ENCODE measurements at places on chromosomes 12 and 14.
A peak's percentile ranks its signal among the peaks of the same experiment; 100 is the strongest.

- H3K27ac ChIP-seq, result no peak overlapping the region
- H3K36me3 ChIP-seq, result no peaks in the 10 kb centered on the region
- DNase-seq, result no peak
Observed at GRCh38 chr14:97380539-97380941, 583.4 kb downstream of the VRK1 start.

GRCh38 chr12:97568336-97569180, 106.0 kb downstream of the RMST start:
- DNase-seq, result no peak
- no peaks in the 10 kb centered on the region for H3K4me1 ChIP-seq
- no peak overlapping the region for H3K4me3 ChIP-seq
- no peak overlapping the region for H3K27ac ChIP-seq
- H3K36me3 ChIP-seq, result no peaks in the 10 kb centered on the region

DNA sequence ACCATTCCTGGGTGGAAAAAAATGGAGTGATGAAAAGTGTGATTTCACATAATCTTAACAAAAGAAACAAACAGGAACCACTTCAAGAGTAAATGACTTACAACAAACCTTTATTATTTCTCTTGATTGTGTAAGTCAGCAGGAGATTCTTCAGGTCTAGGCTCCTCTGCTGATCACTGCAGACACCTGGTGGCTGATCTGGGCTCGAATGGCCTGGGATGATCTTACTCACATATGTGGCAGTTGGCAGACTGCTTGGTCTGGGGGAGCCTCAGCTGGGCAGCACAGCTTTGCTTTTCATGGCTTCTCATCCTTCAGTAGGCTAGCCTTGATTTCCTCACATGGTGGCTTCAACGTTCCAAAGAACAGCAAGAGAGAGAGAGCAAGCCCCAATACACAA, 215.4 kb upstream of the PRICKLE1 start:
- no peaks in the 10 kb centered on the region for H3K27me3 ChIP-seq
- peaks cover 12% of the 10 kb centered on the region for H3K4me1 ChIP-seq
- no peaks in the 10 kb centered on the region for H3K36me3 ChIP-seq
- H3K27ac ChIP-seq, result no peak overlapping the region

GRCh38 chr14:67942080-67942710, 122.6 kb downstream of the RAD51B start:
- H3K4me3 ChIP-seq, result peak overlapping the region; percentile 5
- H3K4me1 ChIP-seq, result peaks cover 49% of the 10 kb centered on the region
- no peaks in the 10 kb centered on the region for H3K27me3 ChIP-seq
- no peak for DNase-seq
- H3K36me3 ChIP-seq, result no peaks in the 10 kb centered on the region

DNA sequence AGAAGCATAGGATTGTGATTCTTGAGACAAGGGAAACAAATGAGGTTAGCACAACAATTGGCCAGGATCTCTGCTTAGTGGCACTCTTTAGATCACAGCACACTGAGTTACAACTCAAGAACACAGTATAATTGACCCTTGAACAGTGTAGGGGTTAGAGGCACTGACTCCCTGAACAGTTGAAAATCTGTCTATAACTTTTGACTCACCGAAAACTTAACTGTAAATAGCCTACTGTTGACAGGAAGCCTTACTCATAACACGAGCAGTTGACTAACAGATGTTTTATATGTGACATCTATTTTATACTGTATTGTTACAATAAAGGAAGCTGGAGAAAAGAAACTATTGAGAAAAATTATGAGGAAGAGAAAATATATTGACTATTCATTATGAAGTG, 296.1 kb downstream of the RERGL start:
- no peak overlapping the region for H3K4me3 ChIP-seq
- no peaks in the 10 kb centered on the region for H3K27me3 ChIP-seq
- no peaks in the 10 kb centered on the region for H3K36me3 ChIP-seq
- no peaks in the 10 kb centered on the region for H3K4me1 ChIP-seq
- no peak for DNase-seq
- no peak overlapping the region for H3K27ac ChIP-seq

DNA sequence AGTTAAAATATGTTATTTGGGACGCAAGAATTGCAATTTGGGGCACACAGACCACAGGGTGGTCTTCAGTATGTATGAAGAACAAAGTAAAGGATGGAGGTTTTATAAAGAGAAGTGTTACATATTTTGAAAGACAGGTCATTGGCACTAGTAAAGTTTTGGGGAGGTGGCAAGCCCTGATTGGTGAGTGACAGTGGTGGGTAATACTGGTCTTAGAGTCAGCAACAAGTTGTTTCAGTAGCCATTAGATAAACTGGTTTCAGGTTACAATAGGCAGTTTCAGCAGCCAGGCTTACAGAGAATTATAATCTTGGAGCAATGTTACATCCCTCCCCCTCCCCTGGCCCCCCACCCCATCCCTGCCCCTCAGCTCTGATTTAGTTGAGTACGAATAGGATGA, 17.5 kb downstream of the MARK3 start:
- H3K4me3 ChIP-seq, result no peak overlapping the region
- peaks cover 77% of the 10 kb centered on the region for H3K4me1 ChIP-seq
- no peak for DNase-seq
- no peak overlapping the region for H3K27ac ChIP-seq

DNA sequence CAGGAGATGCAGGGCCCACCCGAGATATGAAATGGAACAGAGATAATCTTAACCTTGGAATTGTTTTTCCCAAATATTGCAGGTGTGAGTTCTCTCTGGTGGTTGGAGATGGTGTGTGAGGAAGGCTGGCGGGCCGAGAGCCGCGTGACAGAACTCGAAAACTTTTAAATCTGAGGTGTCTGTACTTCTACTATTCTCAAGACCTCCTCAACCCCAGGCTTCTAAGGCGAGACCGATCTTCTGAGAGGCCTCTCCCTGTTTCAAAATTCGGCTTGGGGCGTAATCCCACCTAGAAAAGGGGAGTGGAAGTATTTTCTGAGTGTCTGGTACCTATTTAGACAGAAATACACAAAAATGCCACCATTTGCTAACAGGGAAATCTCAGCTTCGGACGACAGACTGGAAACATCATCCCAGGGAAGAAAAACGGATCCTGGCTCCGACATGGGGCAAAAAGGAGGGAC, 611 bp downstream of the SARNP start:
- H3K4me1 ChIP-seq, result peaks cover 51% of the 10 kb centered on the region
- peak overlapping the region; percentile 77 for H3K4me3 ChIP-seq
- H3K27ac ChIP-seq, result peak overlapping the region; percentile 90
- H3K36me3 ChIP-seq, result peaks cover 55% of the 10 kb centered on the region
- peak; percentile 88 for DNase-seq
- H3K27me3 ChIP-seq, result no peaks in the 10 kb centered on the region

DNA sequence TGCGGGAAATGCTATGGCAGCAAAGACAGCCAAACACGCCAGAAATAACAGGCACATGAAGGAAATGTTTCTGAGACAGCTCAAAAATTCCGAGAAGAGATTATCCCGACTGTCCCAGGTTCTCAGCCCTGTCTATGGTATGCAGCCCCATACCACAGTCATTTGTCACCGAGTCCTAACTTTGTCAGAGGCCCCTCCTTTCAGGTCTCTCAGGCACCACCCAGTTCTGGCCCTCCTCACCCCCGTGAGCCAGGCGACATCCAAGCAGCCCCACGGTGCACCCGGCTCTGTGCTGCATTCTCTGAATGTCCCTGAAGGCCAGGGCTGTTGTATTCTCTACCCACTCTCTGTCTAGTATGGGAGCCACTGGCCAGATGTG, 24.0 kb downstream of the SSH1 start:
- H3K36me3 ChIP-seq, result peaks cover 29% of the 10 kb centered on the region
- no peak for DNase-seq
- no peak overlapping the region for H3K4me3 ChIP-seq
- no peaks in the 10 kb centered on the region for H3K27me3 ChIP-seq
- peak overlapping the region; percentile 90 for H3K27ac ChIP-seq

- H3K36me3 ChIP-seq, result no peaks in the 10 kb centered on the region
- no peak overlapping the region for H3K27ac ChIP-seq
- H3K27me3 ChIP-seq, result no peaks in the 10 kb centered on the region
- H3K4me1 ChIP-seq, result peaks cover 4% of the 10 kb centered on the region
Observed at GRCh38 chr14:33834466-33835260, 116.2 kb downstream of the EGLN3 start.

GRCh38 chr14:104702106-104702505, 12.7 kb downstream of the INF2 start:
- H3K27ac ChIP-seq, result no peak overlapping the region
- no peak overlapping the region for H3K4me3 ChIP-seq
- no peak for DNase-seq
- no peaks in the 10 kb centered on the region for H3K27me3 ChIP-seq

GRCh38 chr14:58646479-58646878, 8.7 kb downstream of the DACT1 start:
- peaks cover 40% of the 10 kb centered on the region for H3K36me3 ChIP-seq
- H3K4me3 ChIP-seq, result no peak overlapping the region
- no peaks in the 10 kb centered on the region for H3K27me3 ChIP-seq
- H3K4me1 ChIP-seq, result no peaks in the 10 kb centered on the region
- peak; percentile 62 for DNase-seq

DNA sequence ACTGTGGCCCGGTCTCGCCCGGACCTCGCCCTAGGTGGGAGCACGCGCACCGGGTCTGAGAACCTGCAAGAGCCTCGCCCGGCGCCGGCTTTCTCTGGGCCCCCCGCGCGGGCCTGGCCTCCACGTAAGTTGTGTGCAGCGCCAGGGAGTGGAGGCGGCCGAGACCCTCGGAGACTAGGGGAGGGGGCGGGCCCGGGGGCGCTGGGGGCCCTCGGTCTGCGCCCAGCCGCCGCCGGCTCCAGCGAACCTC, 183 bp upstream of the PRMT8 start:
- H3K4me1 ChIP-seq, result peaks cover 30% of the 10 kb centered on the region
- no peaks in the 10 kb centered on the region for H3K36me3 ChIP-seq
- no peak for DNase-seq
- no peak overlapping the region for H3K27ac ChIP-seq

GRCh38 chr12:39660101-39660500, 40.5 kb upstream of the ABCD2 start:
- no peaks in the 10 kb centered on the region for H3K27me3 ChIP-seq
- H3K4me1 ChIP-seq, result no peaks in the 10 kb centered on the region
- no peak overlapping the region for H3K27ac ChIP-seq
- no peaks in the 10 kb centered on the region for H3K36me3 ChIP-seq
- no peak overlapping the region for H3K4me3 ChIP-seq

DNA sequence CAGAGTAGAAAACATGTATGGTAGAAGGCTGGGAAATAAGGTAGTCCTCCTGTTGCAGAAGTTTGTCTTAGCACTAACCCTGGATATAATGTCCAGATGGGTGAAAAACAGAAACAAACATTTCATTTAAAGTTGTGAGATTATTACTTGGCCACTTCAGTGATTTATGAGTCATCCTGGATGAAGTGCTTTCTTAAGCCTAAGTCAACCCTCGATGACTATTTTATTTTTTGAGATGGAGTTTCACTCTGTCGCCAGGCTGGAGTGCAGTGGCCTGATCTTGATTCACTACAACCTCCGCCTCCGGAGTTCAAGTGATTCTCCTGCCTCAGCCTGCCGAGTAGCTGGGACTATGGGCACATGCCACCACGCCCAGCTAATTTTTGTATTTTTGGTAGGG, 10.2 kb downstream of the DLST start:
- no peak for DNase-seq
- peaks cover 90% of the 10 kb centered on the region for H3K36me3 ChIP-seq
- H3K4me3 ChIP-seq, result no peak overlapping the region
- peaks cover 9% of the 10 kb centered on the region for H3K4me1 ChIP-seq
- H3K27me3 ChIP-seq, result no peaks in the 10 kb centered on the region
- no peak overlapping the region for H3K27ac ChIP-seq

- no peaks in the 10 kb centered on the region for H3K4me1 ChIP-seq
- no peak overlapping the region for H3K4me3 ChIP-seq
- peak; percentile 50 for DNase-seq
- no peak overlapping the region for H3K27ac ChIP-seq
Observed at GRCh38 chr12:48038085-48038484, 33.8 kb upstream of the COL2A1 start.

DNA sequence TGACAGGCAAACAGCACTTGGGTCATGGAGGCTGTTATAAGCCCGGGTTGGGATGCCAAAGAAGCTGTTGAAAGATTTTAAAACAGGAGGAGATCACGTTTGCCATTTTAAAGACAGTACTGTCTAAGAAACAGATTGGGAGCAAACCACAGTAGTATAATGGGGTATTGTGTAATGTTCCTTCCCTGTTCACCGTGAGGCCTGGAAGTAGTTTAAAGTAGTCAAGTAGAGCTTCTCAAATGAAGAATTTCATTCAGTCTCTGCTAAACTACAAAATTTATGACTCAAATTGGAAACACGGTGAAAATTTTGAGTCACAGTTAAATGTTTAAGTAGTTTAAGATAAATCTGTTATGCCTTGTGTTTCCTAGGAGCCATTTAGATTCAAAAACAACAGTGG, 35.8 kb downstream of the ATP2A2 start:
- peak overlapping the region; percentile 78 for H3K27ac ChIP-seq
- peaks cover 31% of the 10 kb centered on the region for H3K36me3 ChIP-seq
- DNase-seq, result no peak
- no peaks in the 10 kb centered on the region for H3K27me3 ChIP-seq

DNA sequence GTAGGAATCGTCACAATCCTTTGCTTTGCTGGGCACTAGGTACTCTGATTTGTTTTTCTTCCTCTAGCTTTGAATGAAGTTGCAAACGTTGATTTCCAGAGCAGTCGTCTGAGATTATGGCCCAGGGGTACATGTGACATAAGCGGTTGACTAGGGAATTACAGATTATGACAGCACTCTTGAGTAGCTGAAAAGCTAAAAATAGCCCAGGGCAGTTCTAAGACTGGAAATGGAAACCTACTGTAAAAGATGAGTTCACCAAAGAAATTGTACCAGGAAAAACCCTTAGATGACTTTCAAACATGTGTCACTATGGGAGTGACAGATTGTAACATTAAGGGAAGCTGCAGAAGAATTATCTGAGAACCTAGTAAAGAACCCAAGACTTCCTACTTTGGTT, 108.5 kb downstream of the ANO6 start:
- no peaks in the 10 kb centered on the region for H3K27me3 ChIP-seq
- DNase-seq, result no peak
- peaks cover 67% of the 10 kb centered on the region for H3K4me1 ChIP-seq
- H3K36me3 ChIP-seq, result no peaks in the 10 kb centered on the region

GRCh38 chr14:95045836-95046430, 111.4 kb downstream of the DICER1 start:
- no peaks in the 10 kb centered on the region for H3K36me3 ChIP-seq
- H3K4me1 ChIP-seq, result peaks cover 8% of the 10 kb centered on the region
- no peak overlapping the region for H3K27ac ChIP-seq
- H3K27me3 ChIP-seq, result no peaks in the 10 kb centered on the region

DNA sequence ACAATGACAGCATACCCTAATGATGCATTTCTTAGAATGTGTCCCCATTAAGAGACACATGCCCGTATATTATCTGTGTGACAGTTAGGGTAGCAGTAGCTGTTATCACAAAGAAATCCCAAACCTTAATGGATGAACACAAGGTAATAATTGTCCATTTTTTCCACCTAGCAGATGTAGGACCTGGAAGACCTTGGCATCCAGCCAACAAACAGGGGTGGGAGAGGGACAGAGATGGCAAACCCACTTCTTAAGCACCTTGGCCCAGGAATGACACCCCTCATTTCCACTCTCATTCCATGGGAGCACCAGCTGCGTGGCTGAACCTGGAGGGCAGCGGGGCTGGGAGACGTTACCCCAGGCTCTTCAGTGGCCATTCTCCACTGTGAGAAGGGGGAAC, 679.0 kb downstream of the AACS start:
- no peaks in the 10 kb centered on the region for H3K4me1 ChIP-seq
- no peak for DNase-seq
- H3K27ac ChIP-seq, result no peak overlapping the region
- no peaks in the 10 kb centered on the region for H3K27me3 ChIP-seq

GRCh38 chr14:74571441-74571841, 40.6 kb downstream of the LTBP2 start:
- DNase-seq, result no peak
- peak overlapping the region; percentile 11 for H3K4me3 ChIP-seq
- H3K27ac ChIP-seq, result peak overlapping the region; percentile 84
- no peaks in the 10 kb centered on the region for H3K36me3 ChIP-seq
- H3K4me1 ChIP-seq, result peaks cover 94% of the 10 kb centered on the region
